ENCODE measurements at places on chromosomes 4 and X.

- no peak for DNase-seq
These were observed 159.1 kb upstream of the LEF1 start for GRCh38 chr4:108327642-108328382.

- no peak for DNase-seq
These were observed 39.5 kb upstream of the SMIM10L2A start for GRCh38 chrX:135382260-135382659.

- no peak for DNase-seq
These were observed 886.4 kb upstream of the ADGRL3 start for GRCh38 chr4:60313611-60314178.

GRCh38 chrX:154696676-154697045 is 43.3 kb upstream of the CTAG2 start:
- DNase-seq = no peak

GRCh38 chr4:181798536-181798935 is 444.7 kb upstream of the TENM3 start:
- no peak for DNase-seq

DNA sequence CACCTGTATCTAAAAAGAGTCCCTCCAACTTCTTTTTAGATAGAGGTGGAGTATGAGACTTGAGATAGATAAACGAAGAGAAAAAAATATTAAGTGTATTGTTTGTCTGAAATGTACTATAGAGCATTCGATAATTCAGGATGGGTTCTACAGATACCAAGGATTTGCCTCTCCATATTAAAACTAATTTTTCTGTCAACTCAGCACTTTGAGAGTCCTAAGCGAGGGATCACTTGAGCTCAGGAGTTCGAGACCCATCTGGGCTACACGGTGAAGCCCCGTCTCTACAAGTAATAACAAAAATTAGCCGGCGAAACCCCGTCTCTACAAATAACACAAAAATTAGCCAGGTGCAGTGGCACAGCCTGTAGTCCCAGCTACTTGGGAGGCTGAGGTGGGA is 1.5 kb downstream of the DNAAF6 start:
- no peak for DNase-seq

DNA sequence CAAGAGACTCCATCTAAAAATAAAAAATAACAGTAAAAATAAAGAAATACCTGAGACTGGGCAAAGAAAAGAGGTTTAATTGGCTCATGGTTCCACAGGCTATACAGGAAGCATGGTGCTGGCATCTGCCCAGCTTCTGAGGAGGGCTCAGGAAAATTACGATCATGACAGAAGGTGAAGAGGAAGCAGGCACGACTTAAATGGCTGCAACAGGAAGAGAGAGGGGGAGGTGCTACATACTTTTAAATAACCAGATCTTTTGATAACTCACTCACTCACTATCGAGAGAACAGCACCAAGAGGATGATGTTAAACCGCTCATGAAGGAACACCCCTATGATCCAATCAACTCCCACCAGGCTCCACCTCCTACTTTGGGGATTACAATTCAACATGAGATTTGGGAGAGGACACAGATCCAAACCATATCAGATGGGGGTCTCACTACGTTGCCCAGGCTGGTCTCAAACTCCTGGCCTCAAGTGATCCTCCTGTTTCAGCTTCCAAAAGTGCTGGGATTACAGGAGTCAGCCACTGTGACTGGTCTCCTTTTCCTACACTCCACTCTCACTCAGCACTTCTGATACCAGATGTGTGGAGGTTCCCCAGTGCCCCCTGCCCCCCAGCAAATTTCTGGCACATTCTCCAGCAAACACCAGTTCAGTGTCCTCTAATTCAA is 11.9 kb upstream of the ZNF157 start:
- no peak for DNase-seq

GRCh38 chr4:109172301-109172700 is 130.2 kb downstream of the COL25A1 start:
- no peak for DNase-seq

Measured in stimulated activated CD4-positive, alpha-beta T cell treated with anti-CD3 and anti-CD28 coated beads, Interleukin-1b, Interleukin-23, amount 100 ng/mL, for 1 hour (primary cell).